ENCODE measurements at places on chromosomes 13 and 19.

DNA sequence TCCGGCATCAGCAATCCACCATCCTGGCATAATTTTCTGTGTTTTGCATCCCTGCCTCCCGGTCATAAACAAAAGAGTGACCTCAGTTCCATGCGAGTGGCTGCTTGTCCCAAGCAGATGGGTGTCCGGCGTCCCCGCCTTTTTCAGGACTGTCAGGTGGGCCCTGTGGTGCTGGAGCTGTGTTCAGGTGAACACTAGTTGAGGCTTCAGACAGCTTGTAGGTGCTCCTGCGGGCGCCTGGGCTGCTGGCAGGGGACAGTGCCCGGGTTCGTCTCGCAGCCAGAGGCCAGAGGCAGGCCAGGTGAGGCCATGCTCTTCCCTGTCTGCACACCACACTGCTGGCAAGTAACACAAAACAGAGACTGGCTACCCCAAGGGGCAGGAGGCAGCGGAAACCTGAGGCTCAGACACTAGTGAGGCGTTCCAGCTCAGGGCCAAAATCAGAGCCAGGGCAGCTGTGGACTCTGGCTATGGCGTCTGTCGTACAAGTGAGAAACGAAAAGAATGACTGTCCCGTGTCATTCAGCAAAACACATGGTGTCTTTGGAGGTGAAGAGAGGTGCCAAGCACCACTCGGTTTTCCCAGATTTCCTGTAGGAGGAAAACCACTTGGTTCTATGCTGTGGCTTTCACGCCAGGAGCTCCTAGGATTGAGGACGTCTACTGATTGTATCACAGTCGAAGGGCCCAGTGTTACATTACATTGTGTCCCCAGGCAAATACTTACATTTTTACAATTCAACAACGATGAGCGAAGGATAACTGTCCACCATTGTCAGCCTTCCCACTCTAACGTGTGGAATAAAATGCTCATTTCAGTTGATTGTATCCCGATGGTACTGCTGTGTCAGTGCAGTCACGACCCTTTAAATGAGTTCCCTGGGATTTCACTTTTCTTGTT, 104.0 kb downstream of the ATP11A start:
- H3K27ac ChIP-seq = no peak overlapping the region
- H3K4me3 ChIP-seq = no peak overlapping the region
- peaks cover 26% of the 10 kb centered on the region for H3K36me3 ChIP-seq
- H3K27me3 ChIP-seq = peaks cover 2% of the 10 kb centered on the region
- DNase-seq = no peak
- no peaks in the 10 kb centered on the region for H3K4me1 ChIP-seq

DNA sequence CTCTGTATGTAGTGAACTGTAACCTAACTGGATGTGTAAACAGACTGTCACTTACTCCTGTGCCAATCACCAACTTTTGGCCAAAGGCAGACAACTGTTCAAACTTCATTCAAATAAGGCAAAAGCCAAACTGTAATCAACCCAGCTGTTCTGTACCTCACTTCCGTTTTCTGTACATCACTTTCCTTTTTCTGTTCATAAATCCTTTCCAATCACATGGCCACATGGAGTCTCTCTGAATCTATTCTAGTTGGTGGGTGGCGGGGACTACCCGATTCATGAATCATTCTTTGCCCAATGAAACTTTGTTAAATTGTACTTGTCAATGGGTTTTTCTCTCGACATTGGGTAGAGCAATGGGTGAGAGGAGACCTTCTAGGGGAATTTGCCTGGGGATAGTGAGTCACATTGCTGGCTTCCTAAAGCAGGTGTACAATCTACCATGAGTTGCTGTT, 178.3 kb upstream of the RFC3 start:
- no peak overlapping the region for H3K27ac ChIP-seq
- no peak for DNase-seq
- H3K4me1 ChIP-seq = peaks cover 17% of the 10 kb centered on the region
- no peaks in the 10 kb centered on the region for H3K36me3 ChIP-seq
- H3K27me3 ChIP-seq = no peaks in the 10 kb centered on the region
- peak overlapping the region; percentile 16 for H3K4me3 ChIP-seq

DNA sequence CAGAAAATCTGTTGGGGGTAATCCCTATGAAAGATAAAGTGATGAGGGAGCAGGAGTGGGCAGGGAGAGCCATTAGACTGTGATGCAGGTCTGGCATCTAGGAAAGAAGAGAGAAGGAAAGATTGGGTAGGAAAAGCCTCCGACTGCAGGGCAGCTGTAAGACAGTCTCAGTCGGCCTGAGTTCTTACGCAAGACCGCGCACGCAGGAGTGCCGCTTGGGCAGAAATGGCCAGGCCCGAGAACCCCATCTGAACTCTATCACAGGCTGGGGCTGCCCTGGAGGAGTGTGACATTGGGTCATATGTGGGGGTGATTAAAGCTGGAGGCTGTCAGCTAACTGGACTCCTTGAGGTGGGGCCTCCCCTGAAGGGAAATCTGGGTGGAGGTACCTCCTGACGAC, 13.9 kb upstream of the FBXL3 start:
- DNase-seq = no peak
- H3K27me3 ChIP-seq = no peaks in the 10 kb centered on the region
- H3K27ac ChIP-seq = no peak overlapping the region
- H3K4me3 ChIP-seq = no peak overlapping the region
- peaks cover 2% of the 10 kb centered on the region for H3K4me1 ChIP-seq
- H3K36me3 ChIP-seq = peaks cover 2% of the 10 kb centered on the region

DNA sequence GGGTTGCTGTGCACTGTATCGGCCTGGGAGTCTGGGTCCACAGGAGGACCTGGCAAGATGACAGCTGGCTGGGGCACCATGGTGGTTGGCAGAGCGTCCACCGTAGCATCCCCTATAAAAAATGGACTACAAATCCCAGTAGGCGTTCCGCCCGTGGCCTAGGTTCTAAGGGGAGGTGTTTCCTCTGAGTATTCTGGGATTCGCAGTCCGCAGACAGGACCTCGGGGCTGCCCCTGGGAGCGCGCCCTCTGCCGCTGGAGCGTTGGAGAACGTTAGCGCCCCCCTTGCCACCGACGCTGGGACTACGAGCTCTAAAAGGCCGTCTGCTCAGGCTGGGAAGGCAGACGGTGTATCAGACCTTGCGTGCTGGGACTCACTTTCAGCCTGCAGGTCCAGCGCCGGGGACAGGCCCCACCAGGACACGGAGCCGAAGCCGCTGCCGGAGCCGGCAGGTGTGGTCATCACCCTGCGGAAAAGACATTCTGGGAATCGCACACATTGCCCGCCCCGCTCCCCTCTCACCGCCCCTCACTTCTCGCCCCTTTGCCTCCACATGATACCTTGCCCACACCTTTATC, 372 bp downstream of the DNAAF3 start:
- H3K4me1 ChIP-seq = peaks cover 9% of the 10 kb centered on the region
- H3K4me3 ChIP-seq = peak overlapping the region; percentile 42
- no peak for DNase-seq

- no peak overlapping the region for H3K4me3 ChIP-seq
- peaks cover 6% of the 10 kb centered on the region for H3K36me3 ChIP-seq
- H3K4me1 ChIP-seq = peaks cover 14% of the 10 kb centered on the region
- H3K27me3 ChIP-seq = peaks cover 6% of the 10 kb centered on the region
- no peak for DNase-seq
- H3K27ac ChIP-seq = no peak overlapping the region
These were observed 17.0 kb downstream of the RAB3D start for GRCh38 chr19:11322269-11323024.

DNA sequence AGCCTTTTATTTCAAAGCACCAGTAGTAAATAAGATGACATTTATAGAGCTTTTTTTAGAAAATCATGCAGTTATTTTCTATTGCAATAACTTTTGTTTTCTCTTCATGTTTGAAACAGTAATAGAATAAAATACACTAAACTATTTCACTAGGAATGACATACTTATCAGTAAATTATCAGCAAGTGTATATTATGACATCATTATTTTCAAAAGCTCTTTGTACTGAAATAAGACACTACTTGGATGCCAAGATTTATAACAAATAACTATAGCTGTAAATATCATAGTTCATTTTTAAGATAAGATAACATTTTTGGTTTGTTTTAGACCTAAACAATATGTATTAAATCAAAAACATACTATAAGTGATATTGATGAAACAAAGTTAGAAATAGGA, 56.8 kb downstream of the STOML3 start:
- peaks cover 2% of the 10 kb centered on the region for H3K27me3 ChIP-seq
- no peak overlapping the region for H3K27ac ChIP-seq
- no peaks in the 10 kb centered on the region for H3K36me3 ChIP-seq

DNA sequence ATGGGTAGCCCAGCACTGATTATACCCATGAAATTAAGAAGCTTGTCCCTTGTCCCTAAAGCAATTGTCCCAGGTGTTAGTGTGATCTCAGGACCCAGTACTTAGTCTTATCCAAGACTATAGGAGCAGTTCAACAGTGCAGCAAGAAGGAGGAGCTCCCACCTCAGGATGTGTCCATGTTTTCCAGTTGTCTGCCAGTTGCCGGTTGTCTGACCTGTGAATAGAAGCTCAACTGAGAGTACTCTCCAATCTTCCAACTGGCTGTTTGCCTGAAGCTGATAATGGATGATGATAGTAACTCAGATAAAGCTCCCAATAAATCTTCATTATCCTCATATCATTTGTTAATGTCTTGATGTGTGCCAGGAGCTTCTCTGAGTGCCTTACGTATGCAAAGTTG, 107.2 kb upstream of the HTR2A start:
- H3K4me1 ChIP-seq = no peaks in the 10 kb centered on the region
- no peak for DNase-seq
- H3K36me3 ChIP-seq = no peaks in the 10 kb centered on the region
- no peak overlapping the region for H3K27ac ChIP-seq
- H3K27me3 ChIP-seq = peaks cover 11% of the 10 kb centered on the region

DNA sequence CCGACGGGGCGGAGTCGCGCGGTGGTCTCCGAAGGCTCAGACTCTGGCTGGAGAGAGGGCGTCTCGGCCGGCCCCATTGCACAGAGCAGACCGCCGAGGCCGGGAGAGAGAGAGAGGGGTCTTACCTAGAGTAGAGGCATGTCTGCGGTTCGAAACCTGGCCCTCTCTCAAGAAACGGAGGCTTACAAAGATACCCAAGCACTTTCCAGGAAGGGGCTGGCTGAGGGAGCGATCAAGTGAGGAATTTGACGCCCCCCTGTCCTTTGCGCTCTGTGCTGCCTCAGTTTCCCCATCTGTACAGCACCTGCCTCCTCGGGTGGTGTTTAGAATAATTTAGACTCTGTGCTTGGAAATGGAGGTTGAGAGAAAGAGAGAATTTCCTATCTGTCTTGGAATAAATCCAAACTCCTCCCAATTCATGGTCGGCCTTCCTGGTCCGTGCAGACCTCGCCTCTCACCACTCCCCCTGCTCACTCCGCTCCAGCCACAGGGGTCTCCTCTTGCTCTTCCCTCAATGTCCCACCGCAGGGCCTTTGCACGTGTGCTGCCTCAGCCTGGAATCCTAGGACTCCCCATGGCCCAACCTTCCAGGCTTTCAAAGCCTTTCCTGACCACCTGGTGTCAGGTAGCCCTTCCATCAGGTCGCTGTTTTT, 658 bp upstream of the ISOC2 start:
- H3K36me3 ChIP-seq = no peaks in the 10 kb centered on the region
- H3K27me3 ChIP-seq = peaks cover 2% of the 10 kb centered on the region
- H3K27ac ChIP-seq = peak overlapping the region; percentile 80
- H3K4me3 ChIP-seq = peak overlapping the region; percentile 86
- peaks cover 18% of the 10 kb centered on the region for H3K4me1 ChIP-seq
- no peak for DNase-seq
